Thymus (tissue), 14 donors: ENCODE measurements at places on chromosomes 12 and 14.

GRCh38 chr14:102574281-102575159 lies 17.9 kb upstream of the RCOR1 start:
- H3K27me3 ChIP-seq = no peaks in the 10 kb centered on the region
- no peak overlapping the region for H3K4me3 ChIP-seq
- no peak for DNase-seq
- H3K4me1 ChIP-seq = peaks cover 30% of the 10 kb centered on the region

DNA sequence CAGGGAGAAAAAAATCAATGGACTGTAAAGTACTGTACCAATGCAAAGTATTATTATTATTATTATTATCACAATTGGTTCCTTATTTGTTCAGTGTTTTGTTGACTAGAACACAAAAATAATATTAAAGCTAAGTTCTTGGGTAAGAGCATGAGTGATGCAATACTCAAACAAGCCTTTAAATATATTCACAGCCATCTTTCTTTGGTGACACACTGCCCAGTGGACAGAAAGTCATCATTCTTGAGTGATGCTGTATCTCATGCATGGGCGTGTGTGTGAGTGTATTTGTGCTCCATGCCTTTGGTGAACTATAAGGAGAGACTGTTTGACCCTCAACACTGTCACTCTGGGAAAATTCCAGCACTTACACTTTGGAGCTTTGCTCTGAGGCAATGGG lies 93.6 kb downstream of the KCNK10 start:
- no peak for DNase-seq
- H3K4me3 ChIP-seq = no peak overlapping the region
- no peaks in the 10 kb centered on the region for H3K27me3 ChIP-seq
- H3K4me1 ChIP-seq = no peaks in the 10 kb centered on the region
- no peaks in the 10 kb centered on the region for H3K36me3 ChIP-seq

DNA sequence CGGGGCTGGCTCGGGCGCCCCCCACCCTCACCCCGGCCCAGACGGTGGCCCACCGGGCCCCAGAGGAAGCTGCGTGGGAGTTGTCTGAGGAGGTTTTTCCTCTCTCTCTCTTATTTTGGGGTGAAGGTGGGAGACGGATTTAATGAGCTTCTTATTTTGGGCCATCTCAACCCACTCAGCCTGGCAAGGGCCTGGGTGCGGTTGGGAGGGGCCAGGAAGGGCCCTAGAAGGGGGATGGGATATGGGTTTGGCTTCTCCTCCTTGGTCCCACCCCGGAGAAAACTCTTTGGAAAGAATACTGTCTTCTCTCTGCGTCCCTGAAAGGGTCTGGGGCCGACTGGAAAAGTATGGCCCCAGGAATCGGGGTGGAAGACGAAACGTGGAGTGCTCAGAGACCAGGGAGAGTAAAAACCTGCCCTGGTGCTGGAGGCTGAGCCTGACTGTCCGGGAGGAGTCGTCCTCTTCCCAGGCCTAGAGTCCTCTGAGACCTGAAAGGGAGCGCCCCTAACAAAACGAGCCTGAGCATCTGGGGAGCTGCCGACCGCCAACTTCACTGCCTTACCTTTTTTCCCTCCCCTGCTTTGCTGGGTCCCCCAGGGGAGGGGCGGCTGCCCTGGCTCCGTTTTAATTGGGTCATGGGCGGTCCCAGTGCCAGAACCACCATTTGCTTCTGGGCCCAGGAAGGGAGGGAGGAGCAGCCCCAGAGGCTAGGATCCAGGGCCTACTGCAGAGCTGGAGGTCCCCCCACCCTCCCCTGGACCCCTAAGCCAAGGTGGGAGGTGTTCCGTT lies 1.6 kb downstream of the MMP14 start:
- DNase-seq = no peak
- peaks cover 22% of the 10 kb centered on the region for H3K36me3 ChIP-seq
- H3K4me1 ChIP-seq = peaks cover 4% of the 10 kb centered on the region
- peak overlapping the region; percentile 75 for H3K27ac ChIP-seq
- H3K27me3 ChIP-seq = peaks cover 30% of the 10 kb centered on the region

DNA sequence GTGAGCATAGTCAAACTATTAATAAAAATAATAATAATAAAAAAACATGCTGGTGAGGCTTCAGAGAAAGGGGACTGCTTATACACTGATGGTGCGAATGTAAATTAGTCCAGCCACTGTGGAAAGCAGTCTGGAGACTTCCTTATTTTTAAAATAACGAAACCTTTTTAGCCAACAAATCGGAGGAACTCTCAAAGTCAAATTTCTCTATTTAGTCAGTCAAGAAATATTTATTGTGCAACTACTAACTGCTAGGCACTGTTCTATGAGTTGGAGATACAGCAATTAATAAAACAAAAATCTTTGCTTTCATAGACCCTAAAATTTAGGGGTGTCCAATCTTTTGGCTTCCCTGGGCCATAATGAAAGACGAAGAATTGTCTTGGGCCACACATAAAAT lies 10.8 kb downstream of the TAOK3 start:
- no peak for DNase-seq
- peaks cover 5% of the 10 kb centered on the region for H3K4me1 ChIP-seq
- H3K36me3 ChIP-seq = no peaks in the 10 kb centered on the region

GRCh38 chr12:31728289-31728916 lies 418 bp downstream of the AMN1 start:
- H3K36me3 ChIP-seq = no peaks in the 10 kb centered on the region
- H3K27ac ChIP-seq = peak overlapping the region; percentile 93
- peak overlapping the region; percentile 60 for H3K4me3 ChIP-seq
- no peaks in the 10 kb centered on the region for H3K27me3 ChIP-seq
- peaks cover 19% of the 10 kb centered on the region for H3K4me1 ChIP-seq

DNA sequence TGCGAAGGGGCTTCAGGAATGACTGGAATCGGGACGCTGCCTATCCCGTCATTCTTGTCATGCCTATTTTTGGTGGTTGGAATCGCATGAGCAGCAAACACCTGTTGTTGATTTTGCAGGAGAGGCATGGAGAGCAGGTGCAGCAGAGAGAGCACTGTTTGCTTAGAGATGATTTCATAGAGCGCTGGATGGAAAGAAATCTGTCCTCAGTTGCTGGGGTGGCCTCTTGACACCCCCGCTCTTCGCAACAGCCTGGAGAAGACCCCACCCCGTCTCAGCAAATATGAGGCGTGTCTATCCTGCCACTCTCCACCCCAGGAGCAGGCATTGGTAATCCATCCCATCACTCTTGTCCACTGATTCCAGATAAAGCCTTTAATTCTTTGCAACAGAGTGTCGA lies 19.3 kb upstream of the NCOR2 start:
- no peaks in the 10 kb centered on the region for H3K27me3 ChIP-seq
- DNase-seq = no peak
- H3K4me1 ChIP-seq = peaks cover 3% of the 10 kb centered on the region
- H3K27ac ChIP-seq = no peak overlapping the region
- no peaks in the 10 kb centered on the region for H3K36me3 ChIP-seq

DNA sequence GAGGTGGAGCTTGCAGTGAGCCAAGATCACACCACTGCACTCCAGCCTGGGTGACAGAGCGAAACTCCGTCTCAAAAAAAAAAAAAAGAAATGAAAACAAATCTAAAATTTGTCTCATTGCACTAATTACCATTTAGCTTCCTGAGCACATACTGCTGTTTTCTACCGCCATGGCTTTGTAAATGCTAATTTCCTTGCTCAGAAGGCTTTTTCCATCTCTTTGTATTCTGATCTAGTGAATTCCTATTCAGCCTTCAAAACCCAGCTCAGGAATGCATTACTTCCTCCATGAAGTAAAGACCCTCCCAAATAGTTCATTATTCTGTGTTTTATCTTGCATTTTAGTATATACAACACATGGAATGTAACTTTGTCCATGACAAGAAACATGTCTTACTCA lies 33.6 kb downstream of the CEP83 start:
- DNase-seq = no peak
- H3K4me1 ChIP-seq = no peaks in the 10 kb centered on the region
- H3K27ac ChIP-seq = no peak overlapping the region

GRCh38 chr14:68607867-68608573 lies 184.8 kb downstream of the ZFP36L1 start:
- H3K4me3 ChIP-seq = no peak overlapping the region
- peak; percentile 40 for DNase-seq
- no peaks in the 10 kb centered on the region for H3K36me3 ChIP-seq
- peak overlapping the region; percentile 1 for H3K27ac ChIP-seq
- H3K27me3 ChIP-seq = no peaks in the 10 kb centered on the region

DNA sequence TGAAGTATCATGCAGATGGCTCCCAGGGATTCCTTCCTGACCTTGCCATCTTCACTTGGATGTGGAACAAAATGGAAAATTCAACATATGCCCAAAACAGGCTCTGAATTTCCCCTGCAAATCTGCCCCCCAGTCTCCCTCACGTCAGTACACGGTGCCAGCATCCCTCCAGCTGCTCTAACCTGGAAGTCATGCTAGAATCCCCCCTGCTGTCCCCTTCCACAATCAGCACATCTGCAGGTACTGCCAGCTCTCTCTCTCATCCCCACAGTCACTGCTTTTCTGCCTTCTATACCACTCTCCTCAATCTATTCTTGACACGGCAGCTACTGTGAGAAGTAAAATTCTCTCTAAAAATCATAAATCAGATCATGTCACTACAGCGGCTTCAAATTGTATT lies 21.6 kb downstream of the GALNT6 start:
- no peak for DNase-seq
- no peak overlapping the region for H3K27ac ChIP-seq
- no peak overlapping the region for H3K4me3 ChIP-seq
- H3K4me1 ChIP-seq = peaks cover 54% of the 10 kb centered on the region
- no peaks in the 10 kb centered on the region for H3K27me3 ChIP-seq
- H3K36me3 ChIP-seq = peaks cover 4% of the 10 kb centered on the region

GRCh38 chr12:39301422-39301821 lies 141.5 kb downstream of the KIF21A start:
- H3K27ac ChIP-seq = no peak overlapping the region
- no peak overlapping the region for H3K4me3 ChIP-seq
- DNase-seq = no peak

GRCh38 chr12:9940375-9940774 lies 8.2 kb upstream of the CLEC2A start:
- no peak for DNase-seq
- H3K4me3 ChIP-seq = no peak overlapping the region
- H3K27me3 ChIP-seq = no peaks in the 10 kb centered on the region
- no peaks in the 10 kb centered on the region for H3K4me1 ChIP-seq

DNA sequence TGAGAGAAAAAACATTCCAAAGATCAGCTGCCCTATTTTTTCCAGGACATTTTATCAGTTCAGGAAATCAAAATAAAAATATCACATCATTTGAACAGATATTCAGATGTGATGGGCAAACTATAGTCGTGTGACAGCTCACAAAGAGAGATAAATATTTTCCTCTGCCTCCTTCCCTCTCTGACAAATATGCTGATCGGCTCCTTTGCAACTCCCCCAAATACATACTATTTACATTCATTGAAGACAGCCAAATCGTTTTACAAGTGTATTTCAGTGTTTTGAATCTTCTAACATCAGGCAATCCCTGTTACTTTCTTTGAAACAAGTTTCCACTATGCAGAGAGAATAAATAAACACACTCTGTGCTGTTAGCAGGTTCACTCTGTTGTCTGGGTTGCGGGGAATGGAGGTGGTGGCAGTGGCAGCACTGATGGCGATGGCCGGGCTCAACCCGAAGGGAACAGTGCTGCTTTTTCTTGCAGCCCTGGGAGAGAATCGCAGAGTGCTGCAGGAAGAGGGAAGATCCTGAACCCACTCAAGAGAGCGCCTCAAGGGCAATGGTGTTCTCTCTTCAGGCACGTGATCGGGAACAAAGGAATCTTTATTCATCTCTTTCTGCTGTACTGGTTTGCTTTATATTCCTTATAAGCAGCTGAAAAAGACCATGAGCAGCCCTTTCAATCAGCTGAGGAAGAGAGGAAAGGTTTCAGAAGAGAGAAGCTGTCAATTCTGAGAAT lies 142.5 kb downstream of the PHLDA1 start:
- no peaks in the 10 kb centered on the region for H3K4me1 ChIP-seq
- H3K36me3 ChIP-seq = no peaks in the 10 kb centered on the region
- H3K27ac ChIP-seq = no peak overlapping the region
- no peak for DNase-seq
- no peak overlapping the region for H3K4me3 ChIP-seq

GRCh38 chr14:101017209-101017608 lies 113.7 kb upstream of the RTL1 start:
- no peak overlapping the region for H3K27ac ChIP-seq
- no peak for DNase-seq
- no peaks in the 10 kb centered on the region for H3K36me3 ChIP-seq
- no peak overlapping the region for H3K4me3 ChIP-seq

GRCh38 chr14:89187501-89187900 lies 229.5 kb downstream of the FOXN3 start:
- peaks cover 20% of the 10 kb centered on the region for H3K36me3 ChIP-seq
- peaks cover 15% of the 10 kb centered on the region for H3K4me1 ChIP-seq
- no peak overlapping the region for H3K27ac ChIP-seq
- H3K4me3 ChIP-seq = no peak overlapping the region
- H3K27me3 ChIP-seq = no peaks in the 10 kb centered on the region
- DNase-seq = no peak

- peak overlapping the region; percentile 34 for H3K27ac ChIP-seq
- H3K4me3 ChIP-seq = peak overlapping the region; percentile 72
- peaks cover 62% of the 10 kb centered on the region for H3K4me1 ChIP-seq
- H3K27me3 ChIP-seq = no peaks in the 10 kb centered on the region
- peaks cover 37% of the 10 kb centered on the region for H3K36me3 ChIP-seq
Measured at GRCh38 chr12:6604259-6605029, 2.7 kb downstream of the CHD4 start.

GRCh38 chr12:51071663-51072062 lies 11.7 kb downstream of the CSRNP2 start:
- peaks cover 12% of the 10 kb centered on the region for H3K4me1 ChIP-seq
- peaks cover 66% of the 10 kb centered on the region for H3K36me3 ChIP-seq
- no peaks in the 10 kb centered on the region for H3K27me3 ChIP-seq
- no peak overlapping the region for H3K27ac ChIP-seq
- no peak overlapping the region for H3K4me3 ChIP-seq
- no peak for DNase-seq

DNA sequence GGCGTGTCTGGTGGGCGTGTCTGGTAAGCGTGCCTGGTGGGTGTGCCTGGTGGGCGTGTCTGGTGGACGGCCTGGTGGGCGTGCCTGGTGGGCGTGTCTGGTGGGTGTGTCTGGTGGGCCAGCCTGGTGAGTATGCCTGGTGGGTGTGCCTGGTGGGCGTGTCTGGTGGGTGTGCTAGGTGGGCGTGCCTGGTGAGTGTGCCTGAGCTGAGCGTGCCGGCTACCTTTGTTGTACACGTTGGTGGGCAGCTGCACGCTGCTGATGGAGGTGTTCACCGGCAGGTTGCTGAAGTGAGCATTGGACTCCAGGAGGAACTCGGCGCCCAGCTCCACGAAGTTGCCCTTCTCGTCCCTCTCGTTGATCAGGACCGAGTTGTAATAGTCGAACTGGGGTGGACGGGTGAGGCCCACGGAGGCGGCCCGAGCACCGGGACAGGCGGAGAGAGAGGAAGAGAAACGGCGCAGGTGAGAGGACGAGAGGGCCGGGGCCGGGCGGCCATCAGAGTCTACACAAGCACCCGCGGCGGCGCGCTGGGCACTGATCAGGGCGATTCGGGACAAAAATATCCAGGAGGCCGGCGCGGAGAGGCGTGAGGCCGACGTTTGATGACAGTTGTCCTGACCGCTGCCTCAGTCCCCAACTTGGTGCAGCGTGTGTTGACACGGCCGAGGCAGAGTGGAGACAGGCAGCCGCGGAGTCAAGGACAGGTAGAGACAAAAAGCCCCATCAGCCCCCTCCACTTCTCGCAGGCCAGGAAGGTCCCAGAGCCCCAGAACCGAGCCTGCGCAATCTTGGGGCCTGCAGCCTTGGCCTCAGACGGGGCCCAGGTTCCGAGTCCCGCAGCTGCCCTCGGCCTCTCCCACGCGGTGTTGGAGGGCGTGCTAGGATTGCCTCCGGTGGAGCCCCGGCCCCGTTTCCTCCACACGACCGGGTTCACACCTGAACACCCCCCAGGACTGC lies 10.5 kb downstream of the CACNA2D4 start:
- H3K4me3 ChIP-seq = no peak overlapping the region
- H3K4me1 ChIP-seq = no peaks in the 10 kb centered on the region
- H3K27ac ChIP-seq = no peak overlapping the region
- no peaks in the 10 kb centered on the region for H3K36me3 ChIP-seq
- H3K27me3 ChIP-seq = peaks cover 3% of the 10 kb centered on the region
